ENCODE measurements at places on chromosomes 4 and X.

- DNase-seq = no peak
These were observed 15.3 kb upstream of the PRR27 start for GRCh38 chr4:70138751-70139150.

- DNase-seq = no peak
These were observed 2.8 kb downstream of the TMEM271 start for GRCh38 chr4:573122-573892.

DNA sequence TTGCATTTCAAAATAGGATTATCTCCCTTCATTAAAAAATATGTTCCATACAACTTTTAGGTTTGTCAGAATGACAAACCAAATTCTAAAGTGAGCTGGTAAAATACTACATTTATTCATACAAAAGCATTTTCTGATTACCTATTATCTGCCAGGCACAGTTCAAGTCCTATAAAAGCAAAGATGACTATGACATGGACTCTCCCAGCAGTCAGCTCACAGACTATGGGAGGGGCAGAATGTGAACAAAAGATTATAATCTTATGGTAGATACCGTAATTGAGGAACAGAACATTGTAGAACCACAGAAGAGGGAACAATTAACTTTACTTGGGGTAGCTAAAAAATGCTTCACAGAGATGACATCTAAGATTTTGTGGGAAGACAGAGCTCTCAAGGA is 12.4 kb downstream of the PAQR3 start:
- no peak for DNase-seq

DNA sequence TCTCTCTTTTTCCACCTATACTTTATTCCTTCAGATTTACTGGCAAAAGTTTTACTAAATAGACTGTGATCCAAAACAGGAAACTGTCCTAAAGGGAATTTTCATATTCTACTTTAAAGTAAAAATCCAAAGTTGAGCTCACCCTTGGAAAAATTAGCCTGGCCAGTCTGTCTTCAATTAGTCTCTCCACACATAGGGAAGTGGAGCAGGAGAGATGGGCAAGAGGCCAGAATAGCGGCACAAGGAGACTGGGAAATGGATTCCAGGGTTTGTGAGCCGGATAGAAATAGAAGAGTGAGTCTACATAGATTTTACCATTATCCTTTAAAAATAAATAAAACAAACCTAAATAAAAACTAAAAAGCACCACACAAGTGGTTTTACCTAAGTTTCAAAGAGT is 16.2 kb upstream of the FRMD7 start:
- DNase-seq = no peak

DNA sequence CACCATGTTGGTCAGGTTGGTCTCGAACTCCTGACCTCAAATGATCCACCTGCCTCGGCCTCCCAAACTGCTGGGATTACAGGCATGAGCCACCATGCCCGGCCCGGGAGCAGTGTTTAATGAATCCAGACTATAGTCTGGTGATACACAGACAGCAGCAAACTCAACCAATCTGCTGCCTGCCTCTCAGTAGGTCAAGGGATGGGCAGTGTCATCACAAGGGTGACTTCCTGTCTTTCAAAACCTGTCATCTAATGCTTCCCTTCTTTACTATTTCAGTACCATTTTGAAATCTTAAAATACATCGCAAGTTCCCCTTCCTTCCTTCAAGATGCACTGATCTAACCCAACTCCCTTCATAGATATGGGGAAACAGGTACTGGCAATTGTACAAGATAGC is 8.4 kb downstream of the RPL39 start:
- DNase-seq = no peak

DNA sequence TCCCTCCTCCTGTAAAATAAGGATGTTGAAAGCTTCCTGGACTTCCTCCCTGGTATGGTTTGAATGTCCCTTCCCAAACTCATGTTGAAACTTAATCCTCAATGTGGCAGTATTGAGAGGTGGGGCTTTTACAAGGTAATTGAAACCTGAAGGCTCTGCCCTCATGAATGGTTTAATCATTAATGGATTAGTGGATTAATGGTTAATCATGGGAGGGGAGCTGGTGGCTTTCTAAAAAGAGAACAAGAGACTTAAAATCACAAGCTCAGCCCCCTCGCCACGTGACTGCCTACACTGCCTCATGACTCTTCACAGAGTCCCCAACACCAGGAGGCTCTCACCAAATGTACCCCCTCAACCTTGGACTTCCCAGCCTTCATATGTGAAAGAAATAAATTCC is 124.6 kb upstream of the ANXA3 start:
- no peak for DNase-seq

GRCh38 chrX:139811942-139812629 is 104.1 kb upstream of the MCF2 start:
- DNase-seq = no peak

GRCh38 chr4:115688961-115689360 is 575.5 kb upstream of the NDST4 start:
- no peak for DNase-seq

GRCh38 chrX:21151051-21151450 is 223.2 kb upstream of the CNKSR2 start:
- DNase-seq = no peak

GRCh38 chr4:2859514-2859913 is 15.9 kb downstream of the ADD1 start:
- DNase-seq = no peak

DNA sequence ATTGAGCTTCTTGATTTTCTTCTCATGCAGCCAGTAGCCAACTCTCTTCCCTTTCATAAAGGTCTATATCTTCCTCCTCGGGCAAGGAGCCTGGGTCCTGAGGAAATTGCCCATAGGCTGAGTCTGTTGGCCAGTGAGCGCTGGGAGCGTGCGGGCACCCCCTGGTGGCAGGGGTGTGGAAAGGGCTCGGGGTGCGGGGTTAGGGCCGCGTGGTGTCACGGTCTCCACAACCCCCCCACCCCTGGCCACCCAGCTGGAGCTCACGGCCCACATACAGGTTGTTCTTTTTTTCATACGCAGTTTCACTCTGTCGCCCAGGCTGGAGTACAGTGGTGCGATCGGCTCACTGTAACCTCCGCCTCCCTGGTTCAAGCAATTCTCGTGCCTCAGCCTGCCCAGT is 13.1 kb downstream of the RBM10 start:
- DNase-seq = no peak

GRCh38 chr4:77465271-77465670 is 140.3 kb upstream of the CXCL13 start:
- DNase-seq = no peak

GRCh38 chrX:150984169-150984824 is 1.2 kb downstream of the HMGB3 start:
- peak; percentile 21 for DNase-seq

- no peak for DNase-seq
These were observed 113.2 kb upstream of the ZNF827 start for GRCh38 chr4:146051728-146052391.

DNA sequence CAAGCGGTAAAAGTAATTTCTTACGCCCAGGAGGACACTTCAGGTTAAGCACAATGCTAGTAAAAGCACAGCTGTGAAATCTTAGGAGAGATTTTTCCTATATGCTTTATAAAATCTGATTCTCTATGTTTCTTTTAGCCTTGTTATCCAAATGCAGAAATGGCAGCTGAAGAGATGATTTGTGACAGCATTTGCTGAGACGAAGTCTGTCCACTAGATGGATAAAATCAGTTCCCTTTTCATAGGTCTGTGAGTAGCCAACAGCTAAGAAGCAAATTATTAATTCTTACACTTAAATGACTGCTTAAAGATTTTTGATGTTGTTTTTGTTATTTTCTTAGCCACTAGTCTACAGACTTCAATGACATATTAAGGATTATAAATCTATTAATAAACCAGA is 5.3 kb downstream of the GPM6A start:
- DNase-seq = no peak

GRCh38 chrX:103396186-103396585 is 19.8 kb downstream of the BEX3 start:
- no peak for DNase-seq

DNA sequence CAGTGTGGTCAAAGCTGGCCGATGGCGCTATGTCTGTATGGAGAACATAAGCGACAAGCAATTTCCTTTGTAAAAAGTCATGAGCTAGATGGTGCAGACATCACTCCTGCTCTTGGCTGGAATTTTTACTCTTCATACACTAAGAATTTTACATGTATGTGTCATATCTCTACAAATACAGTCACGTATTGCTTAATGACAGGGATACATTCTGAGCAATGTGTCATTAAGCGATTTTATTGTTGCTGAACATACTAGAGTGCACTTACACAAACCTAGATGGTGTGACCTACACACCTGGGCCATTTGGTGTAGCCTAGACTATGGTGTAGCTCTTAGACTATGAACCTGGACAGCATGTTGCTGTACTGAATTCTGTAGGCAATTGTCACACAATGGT is 185.4 kb downstream of the SOWAHB start:
- no peak for DNase-seq

- no peak for DNase-seq
These were observed 22.6 kb upstream of the PHF8 start for GRCh38 chrX:54066841-54067240.

- DNase-seq = no peak
These were observed 13.3 kb downstream of the CXCL2 start for GRCh38 chr4:74085669-74086068.

DNA sequence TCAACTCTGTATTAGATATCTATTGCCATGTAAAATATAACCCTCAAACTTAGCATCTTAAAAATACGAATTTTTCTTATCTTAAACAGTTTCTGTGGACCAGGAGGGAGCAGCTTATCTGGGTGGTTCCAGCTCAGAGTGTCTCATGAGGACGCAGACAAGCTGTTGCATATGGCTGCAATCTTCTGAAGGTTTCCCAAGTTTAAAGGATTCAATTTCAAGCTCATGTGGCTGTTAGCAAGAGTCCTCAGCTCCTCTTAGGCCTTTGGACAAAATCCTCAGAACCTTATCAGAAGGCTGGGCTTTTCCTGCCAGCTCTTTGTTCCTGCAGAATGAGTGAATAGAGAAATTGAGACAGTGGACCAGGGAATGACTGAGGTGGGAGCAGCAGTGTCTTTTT is 2.8 kb upstream of the CTSO start:
- DNase-seq = no peak

- DNase-seq = no peak
These were observed 207.0 kb downstream of the ASMT start for GRCh38 chrX:1821846-1822245.

- DNase-seq = no peak
These were observed 1.1 kb upstream of the PHOX2B start for GRCh38 chr4:41749631-41750039.

- no peak for DNase-seq
These were observed 9.4 kb downstream of the NPY5R start for GRCh38 chr4:163353054-163353453.

DNA sequence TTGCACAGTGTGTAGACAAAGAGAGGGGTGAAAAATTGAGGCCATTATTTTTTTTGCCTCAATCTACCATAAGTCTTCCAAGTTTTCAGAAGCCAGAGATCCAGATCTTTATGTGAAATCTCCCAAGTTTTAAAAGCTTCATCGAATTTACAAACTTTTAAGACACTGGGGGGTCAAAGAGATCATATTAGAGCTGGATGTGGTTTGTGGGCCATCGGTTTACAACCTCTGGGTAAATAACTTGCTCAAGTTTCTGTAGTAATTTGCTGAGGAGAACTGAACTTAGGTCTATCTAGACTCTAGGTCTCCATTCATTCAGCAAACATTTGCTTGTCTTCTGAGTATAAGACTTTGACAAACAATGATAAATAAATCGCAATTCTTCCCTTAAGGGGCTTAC is 54.0 kb upstream of the CHRNA9 start:
- DNase-seq = no peak

- DNase-seq = no peak
These were observed 2.4 kb downstream of the GPR50 start for GRCh38 chrX:151178746-151179145.

DNA sequence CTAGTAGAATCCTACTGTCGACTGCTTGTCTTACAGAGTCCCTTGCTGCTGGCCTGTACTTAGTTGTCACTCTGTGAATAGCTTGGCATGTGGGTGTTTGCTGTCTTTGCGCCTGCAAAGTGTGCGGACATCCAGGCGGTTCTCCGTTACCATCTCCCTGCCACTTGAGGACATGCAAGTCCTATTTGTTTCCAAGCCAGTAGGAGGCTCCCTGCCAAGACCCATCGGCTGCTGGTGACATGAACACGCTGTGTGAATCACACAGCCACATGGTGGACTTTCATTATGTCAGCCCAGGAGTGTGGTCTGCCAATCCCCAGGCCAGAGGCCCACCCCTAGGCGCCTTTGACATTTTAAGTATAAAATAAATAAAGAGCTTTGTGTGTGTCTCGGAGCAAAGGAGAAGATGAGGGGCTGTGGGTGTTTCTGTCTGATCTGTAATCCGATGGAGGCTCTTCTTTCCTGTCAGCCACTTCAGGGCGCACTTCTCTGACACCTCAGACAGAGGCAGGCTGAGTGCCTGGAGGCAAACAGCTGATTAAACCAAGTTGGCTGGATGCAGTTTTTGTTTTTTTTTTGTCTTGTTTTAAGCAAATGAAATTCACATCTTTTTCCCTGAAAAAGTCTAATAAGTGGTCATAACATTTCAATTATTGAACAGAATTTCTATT is 51.5 kb downstream of the ALPK1 start:
- no peak for DNase-seq

DNA sequence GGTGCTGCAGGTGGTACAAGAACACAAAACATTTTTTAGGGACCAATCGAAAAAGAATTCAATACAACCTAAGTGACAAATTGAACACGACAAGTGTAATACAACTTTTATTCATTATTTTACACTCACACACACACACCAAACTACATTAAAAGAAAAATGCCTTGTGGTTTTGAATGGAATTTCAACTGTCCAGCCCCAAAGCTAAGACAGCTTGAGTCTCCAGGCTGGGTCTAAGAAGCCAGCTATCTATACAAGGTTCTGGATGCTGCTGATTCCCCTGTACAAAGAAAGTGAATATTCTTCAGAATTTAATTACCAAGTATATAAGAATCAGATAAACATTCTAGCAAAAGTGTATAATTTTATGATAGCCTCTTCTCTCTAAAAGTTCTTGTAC is 118.2 kb downstream of the PPP3CA start:
- no peak for DNase-seq

DNA sequence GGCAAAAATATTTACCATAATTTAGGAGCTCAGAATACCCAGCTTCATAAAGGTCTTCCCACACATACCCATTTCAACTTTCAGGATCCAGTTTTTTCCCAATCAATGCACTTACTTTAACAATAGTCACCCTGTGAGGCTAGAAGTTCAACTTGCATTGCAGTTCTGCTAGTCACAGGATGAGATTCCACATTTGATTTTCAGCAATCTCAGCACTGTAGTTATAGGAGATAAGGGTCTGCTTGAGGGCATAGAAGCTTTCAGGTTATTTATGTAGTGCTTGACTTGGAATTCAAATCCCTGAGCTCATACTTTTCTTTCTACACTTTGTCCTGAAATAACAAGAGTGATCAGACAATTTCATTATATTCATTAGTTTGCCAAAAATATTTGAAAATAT is 78.3 kb upstream of the IL2 start:
- DNase-seq = no peak

DNA sequence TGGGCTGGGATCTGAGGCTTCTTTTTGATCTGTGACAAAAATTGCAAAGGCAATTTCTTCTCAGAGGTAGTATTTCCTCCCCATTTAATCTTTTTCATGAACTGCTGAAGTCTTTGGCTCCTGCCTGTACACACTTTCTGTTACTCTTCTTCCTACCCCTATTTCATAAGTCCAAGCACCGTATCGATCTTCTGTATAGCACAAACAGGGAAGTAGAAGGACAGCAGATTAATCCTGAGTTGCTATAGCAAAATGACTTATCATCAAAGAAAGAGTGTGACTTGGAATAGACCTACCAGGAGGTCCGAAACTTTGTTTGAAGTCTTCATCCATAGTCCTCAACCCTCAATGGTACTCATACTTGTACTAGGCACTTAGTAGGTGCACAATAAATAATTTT is 22.0 kb downstream of the OTC start:
- no peak for DNase-seq

All from CD4-positive, alpha-beta T cell treated with Interleukin-6 for 4 hours (primary cell).